ENCODE measurements at places on chromosomes 13 and 19. TPM values are rescaled to one million over a fixed set of nuclear protein-coding genes. Genes with fewer than 3 reads are reported as not detected.

DNA sequence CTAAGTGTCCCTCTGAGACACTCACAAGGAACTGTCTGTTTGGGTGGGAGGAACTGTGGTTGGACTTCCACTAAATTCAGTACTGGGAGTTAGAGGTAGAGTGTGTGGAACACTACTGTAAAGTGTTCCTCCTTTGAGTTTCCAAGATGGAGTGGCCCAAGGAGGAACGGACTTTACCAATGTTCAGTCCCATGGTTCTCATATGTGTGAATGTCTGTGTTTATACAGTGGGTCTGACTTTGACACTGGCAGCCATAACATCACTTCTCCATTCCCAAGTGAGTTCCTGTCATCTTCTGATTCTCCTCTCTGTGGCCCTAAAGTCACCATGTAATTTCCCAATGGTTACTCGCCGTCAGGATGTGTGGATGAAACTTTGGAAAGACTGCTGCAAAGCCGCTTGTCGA is 136.8 kb upstream of the SERP2 start:
- no peak overlapping the region for H3K27ac ChIP-seq
- H3K4me3 ChIP-seq, result no peak overlapping the region
- peaks cover 31% of the 10 kb centered on the region for H3K4me1 ChIP-seq
- no peaks in the 10 kb centered on the region for H3K36me3 ChIP-seq
- DNase-seq, result no peak
- H3K27me3 ChIP-seq, result peaks cover 23% of the 10 kb centered on the region

DNA sequence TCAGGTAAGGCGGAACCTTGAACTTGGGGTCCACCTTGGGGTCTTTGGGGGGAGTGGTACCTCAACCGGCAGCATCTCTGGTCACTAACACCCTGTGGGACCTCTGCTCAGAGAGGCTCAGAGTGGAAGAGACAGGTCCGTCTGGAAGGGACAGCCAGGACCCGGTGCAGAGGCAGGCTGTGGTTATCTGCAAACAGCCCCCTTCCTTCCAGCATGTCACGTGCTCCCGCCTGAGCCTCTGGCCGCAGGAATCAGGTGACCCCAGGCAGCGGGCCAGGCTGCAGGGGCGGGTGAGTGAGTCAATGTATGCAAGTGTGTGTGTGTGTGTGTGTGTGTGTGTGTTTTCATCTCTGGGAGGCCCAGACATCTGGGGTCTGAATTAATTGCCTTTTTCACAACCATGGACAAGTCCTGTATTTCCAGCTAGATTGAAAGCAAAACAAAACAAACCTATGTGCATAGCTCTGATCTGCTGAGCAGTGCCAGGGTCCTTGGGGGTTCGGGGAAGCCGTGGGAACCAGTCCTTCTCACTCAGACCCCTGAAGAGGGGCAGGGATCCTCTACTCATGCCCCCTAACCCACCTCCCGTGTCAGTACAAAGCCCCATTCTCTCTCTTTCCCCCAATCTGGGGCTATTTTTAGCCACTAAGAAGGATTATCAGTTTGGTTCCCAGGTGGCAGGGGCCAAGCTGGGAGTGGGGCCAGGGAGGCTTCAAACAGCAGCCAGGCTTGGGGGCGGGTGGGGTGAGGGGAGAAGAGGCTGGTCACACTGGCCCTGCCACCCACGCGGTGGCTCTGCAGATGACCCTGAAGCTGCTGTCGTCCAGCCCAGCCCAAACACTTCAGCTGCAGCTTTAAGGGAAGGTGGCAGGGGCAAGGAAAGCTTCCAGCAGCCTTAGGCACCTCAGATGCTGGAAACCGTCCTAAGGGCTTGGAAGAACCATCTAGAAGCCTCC is 31.4 kb downstream of the CERS4 start:
- no peaks in the 10 kb centered on the region for H3K27me3 ChIP-seq
- peak; percentile 67 for DNase-seq
- peak overlapping the region; percentile 42 for H3K4me3 ChIP-seq
- peaks cover 11% of the 10 kb centered on the region for H3K36me3 ChIP-seq
- peak overlapping the region; percentile 58 for H3K27ac ChIP-seq

The TEX26 gene
- not detected for total RNA-seq

The GJB6 gene
- 4.0 TPM for total RNA-seq

The CACNG6 gene
- total RNA-seq, result not detected

The F7 gene
- total RNA-seq, result not detected

- H3K4me1 ChIP-seq, result peaks cover 28% of the 10 kb centered on the region
- no peaks in the 10 kb centered on the region for H3K27me3 ChIP-seq
- H3K4me3 ChIP-seq, result no peak overlapping the region
- no peak for DNase-seq
- H3K36me3 ChIP-seq, result no peaks in the 10 kb centered on the region
Measured at GRCh38 chr19:13206587-13206986, 56.4 kb downstream of the IER2 start.

DNA sequence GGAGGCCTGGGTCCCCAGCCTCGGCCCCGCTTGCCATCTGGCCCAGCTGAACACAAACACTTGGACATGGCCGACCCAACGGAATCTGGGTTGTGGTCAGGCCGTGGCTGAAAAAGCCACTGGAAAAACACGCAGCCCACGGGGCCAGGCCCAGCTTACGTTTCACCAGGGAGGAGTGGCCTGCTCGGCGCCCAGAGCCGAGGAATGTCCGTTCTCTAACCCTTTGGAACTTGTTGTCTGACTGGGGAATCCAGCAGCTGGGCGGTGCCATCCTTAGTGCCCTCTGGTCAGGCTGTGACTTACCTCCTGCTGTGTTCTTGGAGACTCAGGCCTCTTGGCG is 13.8 kb downstream of the CILP2 start:
- no peak for DNase-seq
- H3K4me1 ChIP-seq, result peaks cover 5% of the 10 kb centered on the region
- no peak overlapping the region for H3K27ac ChIP-seq
- H3K27me3 ChIP-seq, result no peaks in the 10 kb centered on the region
- no peaks in the 10 kb centered on the region for H3K36me3 ChIP-seq
- H3K4me3 ChIP-seq, result no peak overlapping the region

DNA sequence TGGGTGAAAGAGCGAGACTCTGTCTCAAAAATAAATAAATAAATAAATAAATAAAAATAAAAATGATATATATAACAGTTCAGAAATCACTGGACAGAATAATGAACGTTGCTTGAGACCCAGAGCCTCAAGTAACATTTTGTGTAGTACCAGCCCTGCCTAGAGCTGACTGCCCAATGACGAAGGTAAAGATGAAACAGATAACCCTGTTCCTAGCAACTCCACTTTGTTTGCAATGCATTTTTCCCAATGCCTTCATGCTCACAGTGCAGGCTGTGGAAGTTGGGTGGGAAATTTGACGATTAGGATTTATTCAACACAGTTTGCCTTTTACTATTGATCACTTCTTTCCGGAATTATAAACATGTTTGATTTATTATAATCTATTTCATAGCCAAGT is 22.2 kb upstream of the FRY start:
- H3K4me3 ChIP-seq, result no peak overlapping the region
- no peaks in the 10 kb centered on the region for H3K4me1 ChIP-seq
- no peaks in the 10 kb centered on the region for H3K36me3 ChIP-seq
- DNase-seq, result no peak

DNA sequence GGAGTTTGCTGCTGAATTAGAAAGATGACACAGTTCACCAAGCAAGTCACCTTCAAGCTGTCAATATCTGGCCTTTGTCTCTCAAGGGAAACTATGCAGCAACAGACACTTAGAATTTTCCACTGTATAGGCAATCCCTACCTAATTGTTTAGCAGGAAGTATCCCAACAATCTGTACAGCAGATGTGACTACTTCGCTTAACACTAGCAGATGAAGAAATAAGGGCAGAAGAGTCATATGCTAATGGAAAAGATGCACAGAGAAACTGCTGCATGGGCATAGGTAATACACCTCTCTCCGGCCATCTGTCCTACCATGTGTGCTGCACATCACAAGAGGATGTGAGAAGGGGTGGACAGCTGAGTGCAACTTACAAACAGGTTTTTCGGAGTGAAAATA is 851.2 kb downstream of the PCDH9 start:
- DNase-seq, result no peak
- H3K27me3 ChIP-seq, result no peaks in the 10 kb centered on the region
- no peaks in the 10 kb centered on the region for H3K36me3 ChIP-seq
- no peak overlapping the region for H3K4me3 ChIP-seq
- H3K4me1 ChIP-seq, result no peaks in the 10 kb centered on the region
- H3K27ac ChIP-seq, result no peak overlapping the region

The WDR88 gene
- not detected for total RNA-seq

DNA sequence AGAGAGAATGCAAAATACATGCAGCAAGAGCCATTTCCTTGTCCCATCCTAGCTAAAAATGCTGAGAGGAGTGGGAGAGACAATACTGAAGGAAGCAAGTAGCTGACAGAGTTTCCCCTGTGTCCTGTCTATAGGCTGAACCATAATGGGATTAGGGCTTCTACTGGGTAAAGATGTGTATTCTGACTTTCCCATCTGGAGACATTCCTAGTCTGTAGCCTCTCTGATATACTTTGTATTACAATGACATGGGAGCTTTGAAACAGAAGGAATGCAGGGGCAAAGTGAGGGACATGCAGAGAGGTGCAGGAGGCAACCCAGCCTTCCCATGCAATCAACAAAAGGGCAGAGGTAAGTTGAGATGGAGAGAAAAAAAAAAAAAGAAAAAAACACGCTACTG is 10.5 kb upstream of the GPC6 start:
- H3K27ac ChIP-seq, result no peak overlapping the region
- H3K36me3 ChIP-seq, result no peaks in the 10 kb centered on the region
- H3K4me3 ChIP-seq, result no peak overlapping the region
- H3K27me3 ChIP-seq, result no peaks in the 10 kb centered on the region
- H3K4me1 ChIP-seq, result no peaks in the 10 kb centered on the region

DNA sequence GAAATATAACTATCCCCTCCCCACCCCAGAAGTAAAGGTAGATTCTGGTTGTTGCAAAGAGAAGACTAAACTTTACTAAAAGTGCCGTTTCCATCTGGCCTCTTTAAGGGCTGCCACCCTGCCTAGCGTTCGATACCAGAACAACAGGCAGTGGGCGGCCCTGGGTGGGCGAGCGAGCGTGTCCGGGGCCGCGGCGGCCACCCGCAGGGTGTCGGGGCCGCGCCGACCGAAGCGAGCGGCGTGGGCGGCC is 2.6 kb downstream of the FGF9 start:
- peak overlapping the region; percentile 69 for H3K27ac ChIP-seq
- peaks cover 44% of the 10 kb centered on the region for H3K4me1 ChIP-seq
- no peaks in the 10 kb centered on the region for H3K36me3 ChIP-seq

GRCh38 chr13:41296879-41297646 is 14.0 kb upstream of the NAA16 start:
- DNase-seq, result no peak
- peaks cover 3% of the 10 kb centered on the region for H3K36me3 ChIP-seq
- peaks cover 10% of the 10 kb centered on the region for H3K4me1 ChIP-seq
- H3K4me3 ChIP-seq, result no peak overlapping the region
- H3K27me3 ChIP-seq, result no peaks in the 10 kb centered on the region

- no peak for DNase-seq
- peaks cover 5% of the 10 kb centered on the region for H3K4me1 ChIP-seq
- peaks cover 15% of the 10 kb centered on the region for H3K27me3 ChIP-seq
- no peaks in the 10 kb centered on the region for H3K36me3 ChIP-seq
- no peak overlapping the region for H3K4me3 ChIP-seq
- no peak overlapping the region for H3K27ac ChIP-seq
Measured at GRCh38 chr13:33127009-33127551, 110.9 kb downstream of the KL start.

GRCh38 chr13:60509601-60510386 is 112.8 kb downstream of the TDRD3 start:
- no peaks in the 10 kb centered on the region for H3K4me1 ChIP-seq
- no peak for DNase-seq
- no peak overlapping the region for H3K4me3 ChIP-seq
- no peaks in the 10 kb centered on the region for H3K27me3 ChIP-seq

DNA sequence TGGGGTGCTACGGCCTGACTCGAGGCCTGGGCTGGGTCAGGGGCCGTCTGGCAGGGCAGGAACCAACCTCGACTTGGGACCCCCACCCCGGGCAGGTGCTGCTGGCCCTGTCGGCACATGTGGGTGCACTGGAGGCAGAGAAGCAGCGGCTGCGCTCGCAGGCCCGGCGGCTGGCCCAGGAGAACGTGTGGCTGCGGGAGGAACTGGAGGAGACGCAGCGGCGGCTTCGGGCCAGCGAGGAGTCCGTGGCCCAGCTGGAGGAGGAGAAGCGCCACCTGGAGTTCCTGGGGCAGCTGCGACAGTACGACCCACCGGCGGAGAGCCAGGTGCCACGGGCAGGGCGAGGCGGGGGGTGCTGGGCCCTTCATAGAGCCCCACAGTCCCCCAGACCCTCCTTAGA is 5.9 kb downstream of the KLC3 start:
- peaks cover 1% of the 10 kb centered on the region for H3K36me3 ChIP-seq
- no peak overlapping the region for H3K27ac ChIP-seq
- H3K27me3 ChIP-seq, result peaks cover 18% of the 10 kb centered on the region
- H3K4me3 ChIP-seq, result no peak overlapping the region
- no peaks in the 10 kb centered on the region for H3K4me1 ChIP-seq
- DNase-seq, result no peak

DNA sequence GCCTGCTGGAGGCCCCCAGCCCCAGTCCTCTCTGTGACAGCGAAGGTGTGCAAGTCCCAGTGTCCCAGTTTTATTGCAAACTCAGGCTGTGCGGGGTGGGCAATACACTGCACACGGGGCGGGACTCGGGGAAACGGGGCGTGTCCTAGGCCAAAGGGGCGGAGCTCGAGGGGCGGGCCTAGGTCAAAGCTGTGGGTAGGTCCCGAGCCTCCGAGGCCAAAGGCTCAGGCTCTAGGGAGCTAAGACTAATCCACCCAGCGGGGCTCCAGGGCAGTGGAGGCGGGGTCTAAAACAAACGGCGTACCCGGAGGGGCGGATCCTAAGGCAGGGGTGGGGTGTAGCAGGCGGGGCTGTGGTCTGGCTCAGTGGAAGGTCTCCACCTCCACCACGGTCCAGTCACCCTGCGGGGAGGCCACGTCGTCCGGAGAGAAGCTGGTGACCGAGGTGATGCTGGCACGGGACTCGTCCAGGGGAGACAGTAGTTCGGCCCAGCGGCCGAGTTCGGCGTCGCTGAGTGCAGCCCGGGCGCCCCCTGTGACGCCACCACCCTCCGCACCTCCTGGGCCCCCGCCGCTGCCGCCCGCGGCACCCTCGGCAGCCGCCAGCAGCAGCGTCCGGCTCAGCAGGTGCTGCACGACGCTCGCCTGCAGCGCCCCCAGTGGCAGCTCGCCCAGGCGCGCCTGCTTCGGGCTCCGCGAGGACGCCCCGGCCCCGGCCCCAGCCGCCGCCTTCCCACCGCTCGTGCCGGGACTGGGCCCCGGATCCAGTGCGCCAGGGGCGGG is 5.3 kb downstream of the PRR36 start:
- peaks cover 46% of the 10 kb centered on the region for H3K4me1 ChIP-seq
- no peak overlapping the region for H3K27ac ChIP-seq
- peak overlapping the region; percentile 86 for H3K4me3 ChIP-seq
- no peaks in the 10 kb centered on the region for H3K36me3 ChIP-seq
- DNase-seq, result peak; percentile 91
- H3K27me3 ChIP-seq, result peaks cover 52% of the 10 kb centered on the region

- H3K27me3 ChIP-seq, result no peaks in the 10 kb centered on the region
- H3K4me3 ChIP-seq, result peak overlapping the region; percentile 86
- H3K4me1 ChIP-seq, result peaks cover 27% of the 10 kb centered on the region
- H3K27ac ChIP-seq, result no peak overlapping the region
Measured at GRCh38 chr19:18328340-18329034, 5.6 kb upstream of the LSM4 start.

The NKPD1 gene
- 0.70 TPM for total RNA-seq

- H3K4me1 ChIP-seq, result no peaks in the 10 kb centered on the region
- no peak overlapping the region for H3K4me3 ChIP-seq
- peaks cover 4% of the 10 kb centered on the region for H3K36me3 ChIP-seq
- no peaks in the 10 kb centered on the region for H3K27me3 ChIP-seq
- DNase-seq, result no peak
Measured at GRCh38 chr19:11025445-11025844, 63.8 kb upstream of the LDLR start.

Measured in activated T-cell treated with anti-CD3 and anti-CD28 coated beads, Interleukin-2, amount 50 U/mL, for 72 hours (primary cell).